ENCODE measurements at places on chromosomes 12 and 14.

DNA sequence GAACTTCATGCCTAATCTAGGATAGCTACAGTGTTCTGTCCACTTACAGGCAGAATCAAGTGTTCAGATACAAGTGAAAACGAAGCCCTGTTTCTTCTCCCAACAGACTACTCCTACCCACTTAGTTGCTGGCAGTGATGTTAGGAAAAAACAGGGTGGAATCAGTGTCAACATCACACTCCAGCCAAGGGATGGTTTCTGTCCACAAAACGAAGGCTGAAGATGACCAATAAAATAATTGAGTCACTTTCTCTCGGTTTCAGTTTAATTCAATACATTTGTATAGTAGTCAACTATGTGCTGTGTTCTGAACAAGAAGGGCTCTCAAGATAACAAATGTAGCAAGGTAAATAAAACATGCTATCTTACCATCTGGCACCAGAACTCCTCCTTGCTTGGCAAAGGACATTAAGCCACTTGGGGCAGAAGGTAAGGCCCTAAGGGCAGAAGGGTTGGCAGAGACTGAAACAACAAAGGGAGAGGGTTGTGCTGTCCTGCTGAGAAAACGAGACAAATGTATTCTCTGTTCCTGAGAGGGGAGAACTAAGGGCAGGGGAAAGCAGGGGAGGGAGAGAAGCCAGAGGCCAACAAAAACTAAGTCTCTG, 393.6 kb downstream of the DPF3 start:
- no peak for DNase-seq

DNA sequence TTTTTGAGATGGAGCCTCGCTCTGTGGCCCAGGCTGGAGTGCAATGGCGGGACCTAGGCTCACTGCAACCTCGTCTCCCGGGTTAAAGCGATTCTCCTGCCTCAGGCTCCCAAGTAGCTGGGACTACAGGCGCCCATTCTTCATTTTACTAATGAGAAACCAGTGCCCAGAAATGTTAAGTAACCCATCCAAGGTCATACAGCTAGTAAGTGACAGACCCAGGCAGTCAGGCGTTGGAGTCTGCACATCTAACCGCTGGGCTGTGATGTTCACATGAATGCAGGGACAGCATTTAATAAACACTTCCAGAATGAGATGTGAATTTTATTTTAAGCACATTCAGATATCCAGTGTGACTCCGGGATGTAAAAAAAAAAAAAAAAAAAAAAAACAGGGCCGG, 1.3 kb upstream of the TRIP11 start:
- DNase-seq, result no peak

GRCh38 chr12:116416166-116416565, 138.7 kb upstream of the MED13L start:
- DNase-seq, result no peak

DNA sequence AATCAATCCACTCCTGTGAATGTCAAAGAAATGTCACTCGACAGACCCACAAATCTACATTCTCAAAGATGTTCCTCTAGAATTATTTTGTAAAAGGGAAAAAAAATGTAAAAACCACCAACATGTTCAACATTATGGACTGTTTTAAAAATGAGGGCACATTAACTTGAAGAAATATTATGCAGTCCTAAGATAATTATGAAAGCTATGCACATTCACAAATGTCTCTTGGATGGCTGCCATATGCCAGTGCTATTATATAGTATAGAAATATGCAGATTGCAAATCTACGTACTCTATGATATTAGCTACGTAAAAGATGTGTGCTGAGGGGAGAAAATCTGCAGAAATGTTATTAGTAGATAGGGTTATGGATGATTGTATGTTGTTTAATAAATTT, 334.2 kb downstream of the BMP4 start:
- DNase-seq, result no peak

DNA sequence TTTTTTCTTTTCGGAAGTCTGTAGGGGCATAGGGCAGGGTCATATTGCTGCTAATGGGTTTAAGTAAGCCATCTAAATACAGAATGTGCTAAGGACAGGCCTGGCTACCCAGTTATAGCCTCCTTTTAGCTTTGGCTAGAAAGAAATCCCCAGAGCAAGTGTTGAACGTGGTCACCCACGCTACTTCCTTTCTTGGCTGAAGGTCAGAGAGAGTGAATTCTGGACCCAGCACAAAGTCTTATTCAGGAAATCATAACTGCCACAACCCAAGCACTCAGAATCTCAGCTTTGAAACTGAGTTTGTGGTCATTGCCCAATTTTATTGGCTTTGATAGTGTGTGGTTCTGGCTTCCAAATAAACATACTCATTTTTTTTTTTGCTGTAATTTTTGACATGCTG, 542.1 kb upstream of the ATP2B1 start:
- no peak for DNase-seq

DNA sequence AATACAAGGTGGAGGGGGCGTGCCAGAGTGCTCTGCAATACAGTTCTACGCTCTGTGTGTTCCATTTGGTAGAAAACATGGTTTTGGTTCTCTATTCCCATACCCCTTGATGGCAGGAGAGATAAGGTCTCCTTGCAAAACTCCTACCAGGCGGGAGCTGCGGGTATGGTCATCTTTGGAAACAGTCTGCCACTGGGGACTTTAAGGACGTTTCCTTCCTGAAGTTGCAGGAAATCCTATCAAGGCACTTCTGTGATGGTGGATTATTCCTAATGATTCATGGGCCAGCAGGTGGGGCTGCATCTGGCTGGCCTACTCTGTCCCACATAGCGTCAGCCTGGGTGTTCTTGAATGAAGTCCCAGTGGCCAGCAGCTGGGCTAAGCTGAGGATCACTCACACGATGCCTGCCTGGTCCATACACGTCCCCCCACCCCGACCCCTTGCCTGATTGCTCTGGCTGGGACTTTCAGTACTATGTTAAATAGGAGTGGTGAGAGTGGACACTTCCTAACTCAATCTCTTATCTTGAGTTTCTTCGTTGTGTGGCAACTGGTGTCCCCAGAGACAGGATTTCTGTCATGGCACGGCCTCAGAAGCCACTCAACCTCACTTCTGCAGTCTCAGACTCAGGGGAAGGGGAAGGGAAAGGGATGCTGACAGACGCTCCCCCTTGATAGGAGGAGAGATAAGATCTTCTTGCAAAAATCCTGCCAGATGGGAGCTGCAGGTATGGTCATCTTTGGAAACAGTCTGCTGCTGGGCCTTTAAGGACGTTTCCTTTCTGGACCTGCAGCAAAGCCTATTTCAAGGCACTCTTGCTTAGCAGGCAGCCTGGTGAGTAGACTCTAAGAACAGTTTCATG, 61.0 kb upstream of the FKBP4 start:
- no peak for DNase-seq

- no peak for DNase-seq
Measured at GRCh38 chr14:31582836-31583452, 21.7 kb downstream of the NUBPL start.

- no peak for DNase-seq
Measured at GRCh38 chr14:103127861-103128598, 4.8 kb downstream of the TNFAIP2 start.

GRCh38 chr14:77902811-77903210, 102.9 kb downstream of the ADCK1 start:
- no peak for DNase-seq

Data from stimulated activated CD4-positive, alpha-beta T cell treated with anti-CD3 and anti-CD28 coated beads, Interleukin-15, amount 100 ng/mL, for 48 hours (primary cell).